ENCODE measurements at places on chromosomes 6 and 20. TPM values are rescaled to one million over a fixed set of nuclear protein-coding genes. Genes with fewer than 3 reads are reported as not detected.

The SLC18B1 gene
- polyA plus RNA-seq = 40.7 TPM

The RCAN2 gene
- 26.9 TPM for polyA plus RNA-seq

The RIMS4 gene
- polyA plus RNA-seq = 0.88 TPM

The ZSCAN31 gene
- polyA plus RNA-seq = 10.7 TPM

GRCh38 chr20:35953387-35954199 lies 709 bp downstream of the SCAND1 start:
- DNase-seq = peak; percentile 20

GRCh38 chr6:27275025-27275956 lies 27.8 kb downstream of the PRSS16 start:
- DNase-seq = no peak

- no peak for DNase-seq
Measured at GRCh38 chr6:137849181-137849980, 17.7 kb upstream of the TNFAIP3 start.

DNA sequence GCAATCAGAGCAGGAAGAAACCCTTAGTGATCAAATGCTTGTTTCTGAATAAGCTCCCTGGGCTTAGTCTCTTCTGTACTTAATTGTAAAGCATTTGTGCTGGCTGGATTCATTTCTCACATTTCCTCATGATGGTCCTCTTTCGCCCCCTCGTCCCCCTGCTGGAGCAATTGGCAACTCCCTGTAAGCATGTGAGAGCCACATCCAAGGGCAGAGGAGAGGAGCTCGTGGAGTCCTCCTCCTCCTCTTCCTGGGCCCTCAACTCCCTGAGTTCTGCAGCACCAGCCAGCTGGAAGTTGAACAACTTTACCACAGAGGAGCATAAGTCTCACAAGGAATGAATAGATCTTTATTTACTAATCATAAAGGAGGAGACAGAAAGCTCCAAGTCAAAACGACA lies 12.6 kb downstream of the ANKEF1 start:
- no peak for DNase-seq

DNA sequence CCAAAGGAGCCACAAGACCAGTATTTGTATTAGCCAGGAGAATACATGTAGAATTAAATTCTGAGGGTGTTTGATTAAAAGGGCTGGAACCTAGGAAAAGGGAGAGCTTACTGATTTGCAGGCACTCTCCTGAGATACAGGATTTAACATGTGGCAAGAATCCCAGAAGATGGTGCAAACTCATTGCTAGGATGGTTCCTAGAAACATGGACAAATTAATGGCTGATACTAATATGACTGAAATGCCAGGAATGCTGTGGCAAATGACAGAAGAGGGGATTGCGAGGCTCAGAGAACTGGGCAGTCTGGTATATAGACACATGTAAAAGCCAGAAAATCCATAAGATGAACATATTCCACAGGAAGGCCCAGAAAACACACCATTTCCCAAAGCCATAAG lies 118.1 kb downstream of the RWDD2A start:
- no peak for DNase-seq

All from left renal pelvis (tissue), 4 donors.